ENCODE measurements at places on chromosomes 11 and 22.

- no peak for DNase-seq
Observed at GRCh38 chr11:35553831-35554230, 28.4 kb upstream of the PAMR1 start.

DNA sequence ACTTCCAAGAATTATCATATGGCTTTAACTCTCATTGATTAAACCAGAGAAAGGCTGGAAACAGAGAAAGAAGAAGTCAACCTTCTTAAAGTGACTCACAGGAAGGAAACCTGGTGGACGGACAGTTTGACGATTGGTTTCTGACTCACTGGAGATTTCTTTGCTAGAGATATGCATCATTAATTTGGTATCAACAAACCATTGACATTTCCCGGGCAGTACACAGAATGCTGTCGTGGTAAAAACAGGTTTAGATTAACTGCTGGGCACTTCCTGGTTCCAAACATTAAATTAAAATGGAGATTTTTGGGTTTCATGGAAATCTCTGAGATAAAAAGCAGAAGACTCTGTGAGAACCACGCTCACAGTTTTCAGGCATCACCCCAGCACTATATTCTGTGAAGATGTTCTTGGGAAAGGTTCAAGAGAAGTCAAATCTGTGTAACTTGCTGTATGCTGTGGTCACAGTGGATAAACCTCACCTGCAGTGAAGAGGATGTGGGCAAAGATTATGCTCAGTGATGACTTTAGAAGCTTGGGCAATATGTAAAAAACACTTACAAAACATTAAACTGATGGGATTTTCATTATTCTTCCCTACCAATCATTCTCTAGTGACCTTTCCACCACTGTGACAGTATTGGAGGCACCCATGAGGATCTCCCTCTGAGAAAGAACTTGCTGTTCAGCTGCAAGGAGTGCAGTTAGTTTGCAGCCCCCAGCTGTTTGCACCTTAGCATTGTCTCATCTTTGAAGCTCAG lies 61.1 kb upstream of the CD44 start:
- no peak for DNase-seq

- peak; percentile 23 for DNase-seq
Observed at GRCh38 chr11:78742430-78742829, 167.8 kb upstream of the NARS2 start.

- no peak for DNase-seq
Observed at GRCh38 chr11:4044976-4045646, 49.5 kb upstream of the RRM1 start.

GRCh38 chr22:38953577-38954413 lies 3.6 kb upstream of the APOBEC3A start:
- no peak for DNase-seq

DNA sequence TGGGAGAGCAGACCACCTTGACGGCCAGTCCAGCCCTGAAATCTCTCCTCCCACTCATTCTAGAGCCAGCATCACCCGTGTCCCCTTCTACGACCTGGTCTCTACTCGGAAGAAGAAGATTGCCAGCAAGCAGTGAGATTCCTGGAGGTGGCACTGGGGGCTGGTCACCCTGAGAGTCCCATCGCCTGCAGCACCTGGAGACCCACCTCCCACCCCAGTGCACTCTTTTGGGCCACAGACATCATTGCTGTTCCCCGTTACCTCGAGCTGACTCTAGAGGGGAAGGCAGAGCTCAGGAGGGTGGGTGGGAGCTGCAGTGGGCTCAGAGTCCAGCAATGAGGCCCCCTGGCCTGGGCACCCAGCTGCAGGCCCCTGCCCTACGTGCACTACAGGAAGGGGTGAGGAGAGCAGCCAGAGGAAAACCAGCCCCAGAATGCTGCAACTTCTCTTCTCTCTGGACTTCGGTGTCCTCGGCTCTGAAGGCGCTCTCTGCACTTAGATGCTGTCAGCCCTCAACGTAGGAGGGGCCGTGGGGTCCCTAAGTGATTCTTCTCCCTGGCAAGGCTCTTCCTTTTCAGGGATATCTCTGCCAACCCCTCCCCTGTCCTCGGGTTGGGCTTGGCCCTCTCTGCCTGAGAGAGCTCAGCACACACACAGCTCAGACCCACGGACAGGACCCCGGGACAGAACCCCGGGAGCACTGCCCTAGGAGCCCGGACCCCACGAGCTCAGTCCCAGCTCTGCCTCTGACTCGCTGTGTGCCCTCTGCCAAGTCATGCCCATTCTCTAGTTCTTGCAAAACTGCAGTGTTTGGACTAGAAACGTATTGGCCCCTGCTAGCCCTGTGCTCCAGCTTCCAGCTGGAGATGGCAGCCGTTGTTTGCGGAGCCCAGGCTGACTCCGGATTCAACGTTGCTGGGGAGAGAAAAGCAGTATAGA lies 31.3 kb downstream of the CYTH4 start:
- DNase-seq: no peak

GRCh38 chr22:46846150-46846831 lies 83.8 kb downstream of the TBC1D22A start:
- DNase-seq: no peak

- no peak for DNase-seq
Observed at GRCh38 chr11:72234514-72234830, 9.5 kb downstream of the PHOX2A start.

- no peak for DNase-seq
Observed at GRCh38 chr11:123069908-123070821, 8.2 kb upstream of the HSPA8 start.

DNA sequence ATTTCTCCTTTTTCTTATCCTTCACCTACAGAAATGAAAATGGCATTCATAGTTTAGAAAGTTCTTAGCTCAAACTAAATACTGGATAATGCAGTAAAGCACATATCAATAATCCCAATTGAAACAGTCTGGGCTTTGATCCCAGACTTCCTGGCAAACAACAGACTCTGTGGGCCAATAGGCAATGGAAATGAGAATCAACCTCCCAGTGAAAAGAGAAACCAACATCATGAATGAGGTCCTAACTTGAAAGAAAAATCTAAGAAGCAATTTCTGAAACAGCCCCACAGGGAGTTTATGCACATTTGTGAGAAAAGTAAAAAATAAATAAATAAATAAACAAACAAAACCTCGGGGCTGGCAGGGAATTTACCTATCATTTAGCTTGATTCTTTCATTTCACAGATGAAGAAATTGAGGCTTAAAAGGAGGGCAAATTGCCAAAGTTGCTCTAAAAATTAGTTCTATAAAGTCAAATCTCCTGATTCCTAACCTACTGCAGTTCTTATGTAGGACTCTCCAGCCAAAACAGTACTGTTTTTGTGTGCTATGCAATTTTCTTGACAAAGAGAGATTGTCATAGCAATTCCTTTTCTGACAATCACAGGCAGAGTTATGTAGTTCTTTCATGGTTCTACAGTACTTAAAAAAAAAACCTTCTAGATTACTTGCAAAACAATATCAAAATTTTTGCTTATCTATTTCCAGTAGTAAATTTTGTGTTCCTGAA lies 265.8 kb downstream of the GRM5 start:
- DNase-seq: no peak

DNA sequence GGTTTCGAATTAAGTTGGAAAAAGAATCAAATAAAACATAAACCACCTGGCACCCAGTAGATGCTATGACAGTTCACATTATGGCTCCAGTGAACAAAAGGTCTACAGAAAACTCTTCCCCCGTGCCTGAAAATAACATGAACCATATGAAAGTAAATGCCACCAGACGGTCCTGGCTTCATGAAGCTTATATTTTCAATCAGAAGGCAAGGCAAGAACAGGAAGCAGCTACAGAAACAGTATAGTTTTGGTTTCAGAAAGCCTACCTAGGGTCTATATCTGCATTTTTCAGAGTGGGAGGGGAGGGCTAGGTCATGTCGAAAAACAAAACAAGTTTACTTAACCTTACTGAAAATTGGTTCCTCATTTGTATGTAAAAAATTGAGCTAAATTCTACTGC lies 9.8 kb downstream of the RAB30 start:
- no peak for DNase-seq

GRCh38 chr22:31630331-31631329 lies 31.4 kb downstream of the PISD start:
- DNase-seq: no peak

GRCh38 chr11:94895451-94895850 lies 77.9 kb downstream of the CWC15 start:
- no peak for DNase-seq

DNA sequence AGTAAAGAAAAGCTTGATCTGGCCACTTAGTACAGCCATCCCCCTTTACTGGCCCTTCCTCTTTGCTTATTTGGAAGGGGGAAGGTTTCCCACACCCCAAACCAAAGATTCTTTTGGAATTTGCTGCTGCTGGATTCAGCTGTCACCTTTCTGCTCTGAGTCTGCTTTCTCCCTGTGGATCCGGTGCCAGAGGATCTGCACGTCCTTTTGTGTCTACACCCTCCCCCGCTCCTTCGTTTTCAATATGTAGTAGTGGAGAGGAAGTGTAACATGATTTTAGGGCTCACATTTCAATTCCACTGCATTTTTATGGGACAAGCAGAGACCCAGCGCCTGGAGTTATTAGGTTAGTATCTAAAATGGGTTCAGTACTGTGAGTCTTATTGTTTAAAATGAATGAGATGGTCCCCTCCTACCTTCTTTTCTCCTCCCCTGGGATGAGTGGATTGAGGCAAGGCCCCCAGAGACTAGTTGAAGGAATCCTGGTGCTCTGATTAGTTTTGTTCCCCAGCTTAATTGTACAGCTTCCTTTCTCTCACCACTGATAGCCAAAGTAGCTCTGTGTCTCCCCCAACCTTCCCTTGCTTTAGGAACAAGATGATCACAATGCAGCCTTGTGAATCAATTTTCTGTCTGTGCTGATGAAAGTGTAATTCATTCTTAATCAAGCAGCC lies 30.5 kb upstream of the CABP7 start:
- no peak for DNase-seq

GRCh38 chr11:69005183-69005630 lies 7.8 kb downstream of the MRGPRF start:
- DNase-seq: no peak

DNA sequence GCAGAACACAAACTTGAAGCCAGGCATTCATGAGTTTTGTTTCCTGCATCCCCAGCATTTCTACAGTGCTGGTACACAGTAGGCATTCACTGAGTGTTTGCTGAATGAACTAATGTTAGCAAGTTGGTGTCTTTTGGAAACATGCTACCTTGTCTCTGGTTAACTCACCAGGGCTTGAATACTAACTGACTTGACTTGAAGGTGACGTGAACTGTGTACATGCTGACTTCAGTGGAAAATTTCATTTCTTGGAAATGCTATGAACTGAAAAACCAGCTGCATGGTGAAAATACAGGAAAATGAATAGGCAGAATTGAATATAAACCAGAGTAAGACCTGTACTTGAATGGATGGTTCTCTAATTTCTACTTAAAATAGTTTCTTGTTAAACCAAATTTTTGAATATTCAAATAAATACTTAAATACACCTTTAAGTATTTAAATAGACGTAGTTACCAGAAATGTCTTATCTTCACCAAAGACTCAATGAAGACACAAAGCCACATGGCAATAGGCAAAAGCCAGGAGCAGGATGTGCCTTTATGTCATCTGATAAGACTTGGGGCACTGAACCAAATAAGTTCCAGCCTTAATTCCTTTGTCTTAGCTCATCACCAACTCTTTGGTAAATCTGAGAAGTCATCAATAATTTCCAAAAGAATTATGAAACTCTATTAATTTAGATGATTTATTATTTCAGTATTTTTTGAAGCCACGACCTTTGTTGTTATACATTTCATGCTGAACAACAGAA lies 39.7 kb upstream of the POU2AF2 start:
- DNase-seq: no peak
